ENCODE measurements at places on chromosomes 13 and 19.

- peak; percentile 80 for DNase-seq
Observed at GRCh38 chr19:15452111-15453047, 2.6 kb upstream of the WIZ start.

GRCh38 chr13:40341501-40341900, 324.9 kb downstream of the FOXO1 start:
- DNase-seq, result no peak

- DNase-seq, result no peak
Observed at GRCh38 chr13:40433577-40433976, 232.9 kb downstream of the FOXO1 start.

GRCh38 chr19:16571822-16572331, 338 bp downstream of the SLC35E1 start:
- DNase-seq, result no peak

DNA sequence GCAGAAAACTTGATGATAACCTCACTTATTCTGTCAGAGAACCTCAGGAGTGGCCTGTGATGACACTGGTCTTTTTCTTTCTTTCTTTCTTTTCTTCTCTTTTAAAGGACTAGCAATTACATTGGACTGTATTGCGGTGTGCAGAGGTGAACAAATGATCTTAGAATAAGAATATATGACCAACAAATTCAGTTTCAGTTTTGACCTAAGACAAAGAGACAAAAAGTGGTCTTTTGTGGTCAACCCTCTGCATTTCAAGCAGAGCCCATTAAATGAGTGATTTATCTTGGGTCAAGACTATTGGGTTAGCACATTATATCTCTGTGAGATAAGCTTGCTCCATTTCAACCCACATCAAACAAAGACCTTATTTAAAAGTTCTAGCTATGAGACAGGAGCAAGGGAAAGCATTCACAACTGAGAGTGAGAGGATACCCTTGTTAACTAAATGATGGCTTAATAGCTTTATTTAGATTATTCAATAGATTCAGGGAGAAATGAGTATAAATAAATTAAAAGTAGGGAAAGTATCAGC, 644.4 kb downstream of the PCDH9 start:
- DNase-seq, result no peak

- DNase-seq, result peak; percentile 20
Observed at GRCh38 chr13:26184791-26185250, 37.3 kb downstream of the RNF6 start.

DNA sequence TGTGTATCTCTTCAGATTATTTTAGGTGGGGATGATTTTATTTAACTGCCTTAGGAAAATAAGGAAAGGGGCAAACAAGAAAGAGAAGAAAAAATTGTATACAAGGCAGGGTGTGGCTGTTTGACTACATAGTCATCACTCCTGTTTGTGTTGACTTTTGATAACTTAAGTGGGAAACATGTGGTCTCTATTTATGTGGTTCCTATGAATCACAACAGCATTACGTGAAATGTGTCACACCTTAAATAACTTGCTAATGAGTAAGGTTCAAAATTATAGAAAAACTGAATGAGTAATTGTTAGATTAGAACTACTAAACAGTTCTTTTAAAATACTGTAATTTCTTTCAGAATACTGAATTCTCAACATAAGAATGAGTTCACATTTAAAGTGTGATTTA, 69.3 kb downstream of the LMO7 start:
- no peak for DNase-seq

GRCh38 chr19:19528721-19529490, at the start of gene YJEFN3:
TSS of gene YJEFN3 (plus strand) at chr19:19528911. CDS start at chr19:19528933, 22 bp downstream.
- DNase-seq, result no peak

DNA sequence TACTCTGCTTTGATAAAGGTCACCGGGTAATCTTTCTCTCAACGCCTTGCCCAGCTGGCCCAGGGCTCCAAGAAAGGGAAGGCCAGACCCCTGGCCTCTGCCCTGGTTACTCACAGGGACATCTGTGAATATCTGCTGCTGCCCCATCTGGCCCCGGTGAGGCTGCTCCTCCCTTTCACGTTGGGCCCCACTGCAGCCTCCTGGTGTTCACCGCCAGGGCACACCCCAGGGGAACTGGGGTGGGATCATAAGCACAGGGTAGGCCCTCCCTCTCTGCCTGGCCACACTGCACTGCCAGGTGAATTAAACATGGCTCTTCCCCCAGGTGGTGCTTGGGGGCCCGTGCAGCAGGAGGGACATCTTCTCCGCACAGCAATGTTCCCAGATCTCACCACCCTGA, 12.7 kb downstream of the LAIR1 start:
- DNase-seq, result no peak

GRCh38 chr13:78036841-78037240, 118.2 kb upstream of the EDNRB start:
- no peak for DNase-seq

GRCh38 chr19:14031719-14032480, at the start of gene IL27RA:
TSS of gene IL27RA (plus strand) at chr19:14031762. CDS start at chr19:14031873, 111 bp downstream.
- DNase-seq, result peak; percentile 36

DNA sequence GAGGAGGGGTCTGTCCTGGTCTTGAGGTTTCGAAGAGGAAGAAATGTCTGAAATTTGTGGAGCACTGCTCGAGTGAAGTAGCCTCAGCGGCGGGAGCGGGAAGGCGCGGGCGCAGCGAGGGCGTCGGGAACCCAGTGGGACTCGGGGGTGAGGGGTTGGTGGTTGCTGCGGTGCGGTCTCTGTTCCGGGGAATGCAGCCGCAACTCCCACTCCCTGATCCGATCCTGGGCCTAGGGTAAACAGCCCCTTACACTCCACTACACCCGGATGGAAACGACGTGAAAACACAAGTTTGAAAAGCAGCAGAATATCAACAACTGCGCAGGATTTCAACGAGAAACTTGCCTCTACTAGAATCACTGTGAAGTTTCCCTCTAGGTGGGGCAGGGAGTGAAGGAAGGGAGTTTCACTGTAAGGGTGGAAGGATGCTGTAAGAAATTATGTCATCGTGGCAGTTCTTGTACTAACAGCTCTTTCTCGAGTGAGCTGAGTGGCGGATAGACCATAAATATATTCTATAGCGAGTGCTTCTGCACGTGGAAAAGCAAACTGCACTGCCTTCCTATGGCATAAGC, 2.0 kb upstream of the KLF12 start:
- peak; percentile 46 for DNase-seq

GRCh38 chr13:98385606-98386005, 191.3 kb downstream of the STK24 start:
- DNase-seq, result no peak

DNA sequence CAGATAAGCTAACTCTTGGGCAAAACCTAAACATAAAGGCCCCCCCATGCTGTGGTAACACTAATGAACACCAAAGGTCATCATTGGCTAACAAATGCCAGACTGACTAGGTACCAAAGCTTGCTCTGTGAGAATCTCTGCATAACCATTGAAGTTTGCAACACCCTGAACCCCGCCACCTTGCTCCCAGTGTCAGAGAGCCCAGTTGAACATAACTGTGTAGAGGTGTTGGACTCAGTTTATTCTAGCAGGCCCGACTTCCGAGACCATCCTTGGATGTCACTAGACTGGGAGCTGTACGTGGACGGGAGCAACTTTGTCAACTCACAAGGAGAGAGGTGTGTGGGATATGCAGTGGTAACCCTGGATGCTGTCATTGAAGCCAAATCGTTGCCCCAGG, 602.2 kb downstream of the UQCRFS1 start:
- no peak for DNase-seq

- no peak for DNase-seq
Observed at GRCh38 chr13:101529422-101529821, 76.9 kb downstream of the ITGBL1 start.

GRCh38 chr13:73934215-73934641, 200.0 kb downstream of the KLF12 start:
- no peak for DNase-seq

GRCh38 chr19:21593934-21594820, 88.8 kb downstream of the ZNF429 start:
- no peak for DNase-seq

DNA sequence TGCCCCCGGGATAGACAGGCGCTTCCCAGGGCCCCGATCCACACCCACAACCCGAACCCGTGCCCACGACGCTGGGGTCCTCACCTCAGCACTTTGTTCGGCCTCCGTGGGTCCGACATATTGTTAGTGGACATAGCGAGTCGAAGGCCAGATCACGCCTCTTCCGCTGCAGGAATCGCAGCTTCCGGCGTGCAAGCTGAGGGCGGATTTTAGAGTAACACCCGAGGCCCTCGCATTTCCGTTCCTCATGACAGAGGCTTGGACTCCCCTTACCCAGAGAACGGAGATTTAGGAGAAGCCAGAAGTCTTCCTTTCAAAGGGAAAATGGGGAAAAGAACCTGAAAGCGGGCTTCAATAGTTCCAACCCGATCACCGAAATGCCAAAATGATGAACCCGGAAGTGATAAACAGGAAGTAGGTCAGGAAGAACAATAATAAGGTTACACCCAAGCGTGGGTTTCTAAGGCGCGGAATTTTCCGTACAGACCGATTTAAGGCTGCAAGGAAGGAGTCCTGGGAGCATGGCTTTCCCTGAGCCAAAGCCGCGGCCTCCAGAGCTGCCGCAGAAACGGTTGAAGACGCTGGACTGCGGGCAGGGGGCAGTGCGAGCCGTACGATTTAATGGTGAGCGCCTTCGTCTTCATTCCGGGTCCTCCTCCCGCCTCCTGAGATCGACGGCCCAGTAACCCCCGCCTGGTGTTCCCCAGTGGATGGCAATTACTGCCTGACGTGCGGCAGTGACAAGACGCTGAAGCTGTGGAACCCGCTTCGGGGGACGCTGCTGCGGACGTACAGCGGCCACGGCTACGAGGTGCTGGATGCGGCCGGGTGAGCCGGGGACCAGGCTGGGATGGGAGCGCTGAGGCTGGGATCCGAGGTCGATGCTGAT, 2.9 kb downstream of the WDR83 start:
- DNase-seq, result peak; percentile 75

DNA sequence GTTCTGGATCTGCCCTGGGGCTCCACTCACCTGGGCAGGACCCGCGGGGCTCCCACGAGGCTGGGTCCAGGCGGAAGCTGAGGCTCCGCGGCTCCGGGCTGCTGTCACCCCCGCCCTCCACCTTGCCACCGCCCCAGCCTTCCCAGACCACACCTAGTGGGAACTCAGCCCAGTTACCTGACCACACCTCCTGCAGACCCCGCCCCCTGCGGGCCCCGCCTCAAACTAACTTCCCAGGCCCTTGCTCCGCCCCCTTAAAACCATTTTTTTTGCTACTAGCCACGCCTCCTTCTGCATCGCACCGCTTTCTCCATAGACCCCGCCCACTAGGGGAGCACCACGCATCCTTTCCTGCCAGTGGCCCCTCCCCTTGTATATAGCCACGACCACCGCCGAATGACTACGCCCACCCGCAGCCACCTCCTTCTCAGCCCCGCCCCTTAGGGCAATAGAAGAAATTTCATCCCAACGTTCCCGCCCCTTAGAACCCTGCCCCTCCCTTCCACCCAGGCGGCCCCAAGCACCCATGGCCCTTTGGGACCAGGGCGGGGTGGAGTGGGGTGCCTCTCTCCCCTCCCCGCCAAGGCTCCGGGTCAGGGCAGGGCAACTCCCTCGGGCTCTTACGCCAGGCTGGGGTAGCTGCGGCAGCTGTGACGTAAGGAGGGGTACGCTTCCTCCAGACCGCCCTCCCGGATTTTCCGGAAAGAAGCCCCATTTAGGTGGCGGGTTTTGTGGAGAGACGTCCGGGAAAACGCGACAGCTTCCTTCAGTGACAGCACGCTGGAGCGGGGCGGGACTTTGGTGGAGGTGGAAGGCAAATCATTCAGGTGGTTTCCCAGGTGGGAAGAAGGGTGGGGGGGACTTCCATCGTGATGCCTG, at the start of gene SH2D3A:
Gene SH2D3A (minus strand): TSS at position 79 of the 879 bp plus-strand sequence. CDS start 3,687 bp downstream, outside the sequence.
- DNase-seq, result peak; percentile 97

GRCh38 chr13:26952551-26953143, 192.1 kb upstream of the GPR12 start:
- DNase-seq, result no peak

- no peak for DNase-seq
Observed at GRCh38 chr13:64718116-64718515, 2512.0 kb downstream of the PCDH9 start.

GRCh38 chr19:33293255-33294057, 8.9 kb downstream of the CEBPA start:
- no peak for DNase-seq

- DNase-seq, result no peak
Observed at GRCh38 chr19:51318687-51319648, 7.5 kb downstream of the IGLON5 start.

DNA sequence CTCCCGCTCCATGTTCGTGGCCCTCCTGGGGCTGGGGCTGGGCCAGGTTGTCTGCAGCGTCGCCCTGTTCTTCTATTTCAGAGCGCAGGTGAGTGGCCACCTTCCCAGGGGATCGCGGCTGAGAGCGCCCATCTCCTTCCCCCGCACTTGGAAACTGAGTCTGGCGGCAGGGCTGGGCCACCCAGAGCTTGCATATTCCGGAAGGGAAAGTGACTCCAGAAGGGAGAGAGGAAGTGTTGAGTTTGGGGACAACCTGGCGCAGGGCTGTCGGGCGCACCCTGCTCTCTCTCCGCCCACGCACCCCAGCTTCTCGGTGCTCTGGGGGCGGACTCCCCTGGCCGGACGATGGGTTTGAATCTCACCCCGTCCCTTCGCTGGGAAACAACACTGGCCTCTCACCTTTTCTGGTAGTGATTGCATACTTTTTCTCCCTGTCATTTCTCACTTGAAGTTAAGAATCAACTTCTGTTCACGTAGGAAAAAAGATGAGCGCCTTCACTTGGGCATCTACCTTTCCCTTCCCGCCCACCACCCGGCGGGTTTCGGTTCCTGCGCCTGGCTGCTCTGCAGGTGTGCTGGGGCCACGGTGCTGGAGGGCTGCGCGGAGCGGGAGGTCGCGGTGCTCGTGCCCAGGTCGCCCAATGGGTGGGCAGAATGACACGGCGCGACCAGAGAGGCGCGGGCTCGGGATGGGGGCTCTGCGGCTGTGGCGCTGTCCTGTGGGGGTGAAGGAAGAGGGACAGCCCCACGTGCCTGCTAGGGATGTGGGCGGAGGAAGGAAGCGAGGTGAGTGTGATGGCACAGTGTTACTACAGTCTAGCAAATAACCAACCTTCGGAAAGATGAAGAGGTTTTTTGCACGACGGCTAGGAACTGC, 721 bp downstream of the TNFSF11 start:
- DNase-seq, result no peak

DNA sequence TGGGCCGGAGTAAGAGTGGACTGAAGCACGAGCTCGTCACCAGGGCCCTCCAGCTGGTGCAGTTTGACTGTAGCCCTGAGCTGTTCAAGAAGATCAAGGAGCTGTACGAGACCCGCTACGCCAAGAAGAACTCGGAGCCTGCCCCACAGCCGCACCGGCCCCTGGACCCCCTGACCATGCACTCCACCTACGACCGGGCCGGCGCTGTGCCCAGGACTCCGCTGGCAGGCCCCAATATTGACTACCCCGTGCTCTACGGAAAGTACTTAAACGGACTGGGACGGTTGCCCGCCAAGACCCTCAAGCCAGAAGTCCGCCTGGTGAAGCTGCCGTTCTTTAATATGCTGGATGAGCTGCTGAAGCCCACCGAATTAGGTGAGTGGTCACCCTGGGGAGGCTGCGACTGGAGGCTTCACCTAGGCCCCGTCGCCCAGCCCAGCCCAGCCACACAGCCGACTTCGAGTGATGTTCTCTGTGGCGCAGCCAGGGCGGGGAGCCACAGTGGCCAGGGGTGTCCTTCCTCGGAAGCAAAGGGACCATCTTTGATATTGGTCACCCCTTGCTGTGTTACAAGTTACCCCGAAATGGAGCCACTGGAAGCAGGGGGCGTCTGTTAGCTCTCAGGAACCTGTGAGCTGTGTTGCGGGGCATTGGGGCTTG, 5.6 kb downstream of the PIAS4 start:
- DNase-seq, result no peak

Data from NCI-H1436 (cell line).